ENCODE measurements at places on chromosomes 3 and 15.

- DNase-seq = no peak
These were observed 1.3 kb upstream of the MASP1 start for GRCh38 chr3:187292631-187293515.

- no peak for DNase-seq
These were observed 18.7 kb downstream of the TNFAIP8L3 start for GRCh38 chr15:51075826-51076523.

DNA sequence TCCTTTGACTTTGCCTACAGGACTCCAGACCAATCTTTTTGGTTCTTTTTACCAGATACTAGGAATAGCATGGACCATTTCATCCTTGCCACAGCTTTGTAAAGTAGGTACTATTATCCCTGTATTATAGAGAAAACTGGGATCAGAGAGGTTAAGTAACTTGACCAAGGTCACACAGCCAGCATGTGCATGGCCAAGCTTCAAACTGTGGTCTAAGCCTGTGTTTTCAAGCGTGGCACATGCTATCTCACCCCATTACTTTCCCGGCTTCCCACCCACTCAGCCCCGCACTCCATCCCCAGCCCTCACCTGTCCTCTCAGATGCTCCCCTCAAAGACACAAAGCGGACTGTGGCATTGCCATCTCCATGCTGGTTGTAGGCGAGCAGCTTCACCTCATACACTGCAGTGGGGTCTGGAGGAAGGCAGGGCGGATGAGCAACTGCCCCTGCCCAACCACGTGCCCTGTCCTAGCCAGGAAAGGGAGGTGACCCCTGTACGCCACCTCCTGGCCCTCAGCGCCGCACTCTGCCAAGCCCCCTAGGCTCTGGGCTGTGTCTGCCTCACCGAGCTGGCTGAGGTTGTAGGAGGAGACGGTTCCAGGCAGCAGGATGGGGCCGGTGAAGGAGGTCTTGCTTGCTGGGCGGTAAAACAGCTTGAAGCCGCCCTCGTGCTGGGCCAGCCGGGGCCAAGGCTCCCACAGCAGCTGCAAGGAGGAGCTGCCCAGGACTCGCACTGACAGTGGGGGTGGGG, 25.7 kb downstream of the RNU5B-1 start:
- no peak for DNase-seq

- peak; percentile 14 for DNase-seq
These were observed 175.4 kb downstream of the MBNL1 start for GRCh38 chr3:152444029-152444641.

DNA sequence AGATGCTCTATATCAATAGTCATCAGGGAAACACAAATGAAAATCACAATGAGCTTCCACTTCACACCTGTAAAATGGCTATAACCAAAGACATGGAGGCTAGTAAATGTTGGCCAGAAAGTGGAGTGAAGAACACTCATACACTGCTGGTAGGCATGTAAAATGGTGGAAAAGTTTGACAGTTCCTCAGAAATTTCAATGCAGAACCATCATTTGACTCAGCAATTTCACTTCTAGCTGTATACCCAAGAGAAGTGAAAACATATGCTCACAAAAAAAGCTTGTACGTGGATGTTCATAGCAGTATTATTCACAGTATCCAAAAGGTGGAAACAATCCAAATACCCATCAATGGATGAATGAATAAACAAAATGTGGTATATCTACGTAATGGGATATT, 19.2 kb upstream of the TOP2B start:
- DNase-seq = no peak

DNA sequence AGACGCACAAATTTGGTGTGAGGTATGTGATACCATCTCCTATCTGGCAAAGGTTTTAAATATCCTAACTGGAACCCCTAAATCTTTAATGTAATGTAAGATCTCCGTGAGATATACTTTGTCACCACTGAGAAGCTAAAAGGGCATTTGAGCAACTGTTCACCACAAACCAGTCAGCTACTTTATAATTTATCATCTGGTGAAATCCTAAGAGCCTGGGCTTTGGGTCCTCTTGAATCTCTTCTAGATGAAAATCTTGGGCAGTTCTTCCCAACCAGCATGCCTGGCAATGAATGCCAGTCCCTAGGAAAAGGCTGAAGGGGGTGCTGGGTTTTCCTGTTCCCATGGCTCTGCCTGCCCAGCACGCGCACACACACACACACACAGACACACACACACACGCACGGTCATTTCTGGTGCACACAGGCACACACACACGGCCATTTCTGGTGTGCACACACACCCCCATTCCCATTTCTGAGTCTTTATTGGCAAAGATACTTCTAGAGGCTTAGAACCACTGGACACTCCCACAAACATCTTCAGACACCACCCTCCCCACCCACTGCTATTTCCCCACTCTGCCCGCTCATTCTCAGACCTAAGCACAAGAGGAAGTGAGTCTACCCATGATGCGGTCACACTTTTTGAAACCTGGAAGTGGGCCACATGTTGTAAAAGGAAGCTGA, 72.6 kb downstream of the MYO1E start:
- DNase-seq = no peak

- no peak for DNase-seq
These were observed 16.1 kb downstream of the ISY1 start for GRCh38 chr3:129144786-129145185.

All from DMS 273 treated with DMSO at 0.1 percent for 48 hours (cell line).